ENCODE measurements at places on chromosomes 7 and 10. TPM values are rescaled to one million over a fixed set of nuclear protein-coding genes. Genes with fewer than 3 reads are reported as not detected.

ZFAND4 gene
- 2.2 TPM for polyA plus RNA-seq

ATOH7 gene
- polyA plus RNA-seq = 1.4 TPM

PRPS1L1 gene
- not detected for polyA plus RNA-seq

CCDC186 gene
- polyA plus RNA-seq = 2.1 TPM

GCK gene
- polyA plus RNA-seq = 41.6 TPM

HECTD2 gene
- polyA plus RNA-seq = 3.1 TPM

All from brain (organoid and tissue), 16 donors.